ENCODE measurements at places on chromosomes 1 and 21.

- DNase-seq, result no peak
Measured at GRCh38 chr1:87702455-87702854, 373.8 kb downstream of the LMO4 start.

GRCh38 chr1:212611000-212611948 is 2.7 kb downstream of the ATF3 start:
- DNase-seq, result no peak

DNA sequence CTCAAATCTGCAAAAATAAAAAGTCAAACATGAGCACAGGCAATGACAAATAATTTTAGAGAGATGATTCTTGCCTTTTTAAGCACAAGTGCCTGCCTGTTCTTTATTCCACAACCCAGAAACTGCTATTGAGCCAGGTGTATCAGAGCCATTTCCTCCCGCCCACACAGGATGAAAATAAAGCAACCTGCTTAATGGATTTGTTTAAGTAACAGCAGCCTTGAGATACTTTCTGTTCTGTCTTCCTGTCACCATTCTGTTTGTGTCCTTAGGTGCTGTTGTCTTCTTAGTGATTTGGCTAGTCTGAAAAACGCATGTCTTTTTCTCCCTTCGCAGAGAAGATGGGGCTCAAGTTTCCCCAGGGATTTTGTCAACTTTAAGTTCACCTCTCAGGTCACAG is 11.4 kb downstream of the RPE65 start:
- DNase-seq, result no peak

DNA sequence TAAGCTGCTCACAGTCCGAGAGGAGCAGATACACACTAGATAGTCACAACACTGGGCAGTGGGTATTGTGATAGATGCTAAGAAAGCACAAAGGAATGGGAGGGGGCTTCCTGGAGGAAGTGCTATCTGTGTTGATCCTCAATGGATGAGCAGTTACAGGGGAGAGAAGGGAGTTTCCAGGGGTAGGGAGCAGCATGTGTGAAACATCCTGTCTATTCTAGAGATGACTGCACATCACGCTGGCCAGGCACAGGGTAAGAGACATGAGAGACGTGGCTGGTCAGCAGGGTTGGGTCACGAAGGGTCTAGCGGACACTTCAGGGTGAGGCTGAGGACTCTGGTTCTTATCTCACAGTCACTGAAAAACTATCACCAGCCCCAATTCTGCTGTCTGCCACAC is 235.2 kb downstream of the TRABD2B start:
- no peak for DNase-seq

DNA sequence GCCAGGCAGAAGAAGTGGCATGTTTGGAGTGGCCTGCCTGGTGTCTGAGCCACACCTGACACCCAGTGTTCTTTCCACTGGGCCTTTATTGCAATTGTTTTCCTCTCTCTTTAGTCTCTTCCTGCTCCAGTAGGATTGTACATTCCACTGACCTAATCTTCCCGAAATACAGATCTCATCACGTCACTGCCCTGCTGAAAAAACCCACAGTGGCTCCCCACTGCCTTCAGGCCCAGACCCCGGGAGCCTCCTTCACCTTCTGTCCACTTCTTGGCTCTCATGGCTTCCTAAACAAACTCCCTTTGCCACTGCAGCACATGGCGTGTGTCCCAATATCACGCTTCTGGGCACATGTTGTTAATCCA is 25.3 kb upstream of the ATP5PO start:
- no peak for DNase-seq
